ENCODE measurements at places on chromosomes 4 and X.

DNA sequence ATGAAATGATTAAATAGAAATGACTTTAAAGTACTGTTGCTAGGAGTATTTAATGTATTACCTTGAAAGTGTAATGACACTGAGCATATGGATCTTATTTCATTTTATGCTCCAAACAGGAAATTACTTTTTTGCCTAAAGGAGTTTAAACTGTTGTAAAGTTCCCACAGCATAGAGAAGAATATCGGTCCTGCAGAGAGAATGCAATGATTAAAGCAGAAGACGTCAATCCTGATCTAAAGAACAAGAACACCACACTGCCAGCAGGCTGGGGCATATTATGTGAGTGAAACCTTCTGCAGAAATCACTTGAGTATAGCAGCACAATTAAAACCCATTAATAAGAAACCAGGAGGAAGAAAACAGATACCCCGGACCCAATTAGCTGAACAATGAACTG is 72.8 kb upstream of the CAMK2D start:
- DNase-seq: no peak

DNA sequence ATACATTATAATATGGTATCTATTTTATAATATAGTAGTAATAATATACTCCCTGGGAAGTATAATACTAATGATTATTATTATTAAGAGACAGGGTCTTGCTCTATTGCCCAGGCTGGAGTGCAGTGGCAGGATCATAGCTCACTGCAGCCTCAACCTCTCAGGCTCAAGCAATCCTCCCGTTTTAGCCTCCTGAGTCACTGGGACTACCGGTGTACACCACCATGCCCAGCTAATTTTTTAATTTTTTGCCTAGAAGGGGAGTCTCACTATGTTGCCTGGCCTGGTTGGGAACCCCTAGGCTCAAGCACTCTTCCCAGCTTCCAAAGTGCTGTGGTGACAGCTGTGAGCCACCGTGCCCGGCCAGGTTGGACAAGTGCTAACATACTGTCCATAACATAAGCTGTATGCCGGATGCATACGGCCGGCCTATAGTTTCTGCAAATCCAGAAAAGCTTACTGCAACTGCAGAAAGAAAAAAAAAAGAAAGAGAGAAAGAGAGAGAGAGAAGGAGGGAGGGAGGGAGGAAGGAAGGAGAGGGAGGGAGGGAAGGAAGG is 94.2 kb upstream of the PPP2R3B start:
- no peak for DNase-seq

DNA sequence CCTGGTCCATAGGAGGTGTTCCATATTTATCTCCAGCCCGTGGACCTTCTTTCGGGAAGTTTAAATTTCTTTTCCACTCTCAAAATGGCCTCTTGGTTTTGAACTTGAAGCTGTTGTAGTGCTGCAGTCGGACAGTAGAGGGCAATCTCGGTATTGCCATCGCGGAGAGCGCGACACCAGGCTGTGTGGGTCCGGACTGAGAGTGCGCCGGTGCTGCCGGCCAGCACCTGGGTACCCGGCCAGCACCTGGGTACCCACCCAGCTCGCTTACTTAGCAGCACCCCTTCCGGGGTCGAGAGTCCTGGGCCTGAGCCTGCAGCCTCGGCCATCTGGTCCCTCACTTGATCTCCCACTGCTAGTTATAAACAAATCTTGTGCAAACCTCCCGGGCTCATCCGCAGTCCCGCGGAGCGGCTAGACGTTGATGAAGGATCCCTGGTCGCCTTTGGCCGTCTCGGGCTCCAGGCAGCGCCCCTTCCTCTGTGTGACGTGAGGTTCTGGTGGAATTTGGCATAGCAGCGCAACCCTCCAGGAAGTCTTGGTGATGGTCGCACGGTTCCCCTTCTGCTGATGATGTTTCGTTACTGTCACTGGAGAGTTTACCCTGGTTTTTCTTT is 18.0 kb downstream of the FAM9A start:
- DNase-seq: peak; percentile 6

- DNase-seq: peak; percentile 3
Observed at GRCh38 chrX:24858004-24858746, 157.6 kb downstream of the ARX start.

GRCh38 chrX:79572566-79572965 is 205.4 kb upstream of the ITM2A start:
- DNase-seq: no peak

- no peak for DNase-seq
Observed at GRCh38 chr4:119744580-119744979, 116.0 kb upstream of the PDE5A start.

- peak; percentile 22 for DNase-seq
Observed at GRCh38 chr4:39205000-39205399, 22.7 kb downstream of the WDR19 start.

GRCh38 chrX:112818114-112819007 is 22.3 kb downstream of the AMOT start:
- DNase-seq: no peak

- DNase-seq: no peak
Observed at GRCh38 chr4:1328267-1329155, 18.5 kb upstream of the UVSSA start.

- DNase-seq: peak; percentile 15
Observed at GRCh38 chr4:155675709-155676429, 9.2 kb downstream of the GUCY1A1 start.

GRCh38 chr4:163600727-163601126 is 106.2 kb downstream of the TMA16 start:
- DNase-seq: no peak

Data from AG10803 (cell line).